Large intestine (tissue), 12 donors: ENCODE measurements at places on chromosomes 4 and X. TPM values are rescaled to one million over a fixed set of nuclear protein-coding genes. Genes with fewer than 3 reads are reported as not detected.
A peak's percentile ranks its signal among the peaks of the same experiment; 100 is the strongest.

DNA sequence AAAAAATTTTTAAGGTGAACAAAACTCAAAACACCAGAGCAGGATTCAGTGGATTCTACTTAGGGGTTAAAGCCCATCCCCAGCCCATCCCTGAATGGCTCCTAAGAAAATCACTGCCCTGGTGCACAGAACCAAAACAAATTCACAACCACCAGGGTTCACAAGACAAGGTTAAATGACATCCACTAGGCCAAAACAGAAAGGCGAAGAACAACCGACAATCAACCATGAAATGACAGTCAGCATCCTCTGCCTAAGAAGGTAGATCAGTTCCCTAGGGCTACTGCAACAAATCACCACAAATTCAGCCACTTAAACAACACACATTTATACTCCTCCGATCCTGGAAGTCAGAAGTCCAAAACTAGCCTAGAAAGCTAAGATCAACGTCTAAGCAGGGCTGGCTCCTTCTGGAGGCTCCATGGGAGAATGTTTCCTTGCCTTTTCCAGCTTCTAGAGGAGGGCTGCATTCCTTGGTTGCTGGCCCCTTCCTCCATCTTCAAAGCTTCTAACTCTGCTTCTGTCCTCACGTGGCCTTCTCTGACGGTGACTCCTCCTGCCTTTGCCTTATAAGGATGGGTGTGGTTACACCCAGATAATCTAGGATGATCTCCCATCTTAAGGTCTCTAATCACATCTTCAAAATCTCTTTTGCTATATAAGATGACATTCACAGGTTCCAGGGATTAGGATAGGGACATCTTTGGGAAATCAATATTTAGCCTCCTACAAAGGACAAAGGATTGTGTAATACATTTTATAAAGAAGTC lies 1.8 kb downstream of the CCNQ start:
- H3K27ac ChIP-seq = no peak overlapping the region
- H3K4me1 ChIP-seq = peaks cover 10% of the 10 kb centered on the region
- peaks cover 10% of the 10 kb centered on the region for H3K36me3 ChIP-seq
- H3K27me3 ChIP-seq = no peaks in the 10 kb centered on the region
- no peak for DNase-seq
- no peak overlapping the region for H3K4me3 ChIP-seq

DNA sequence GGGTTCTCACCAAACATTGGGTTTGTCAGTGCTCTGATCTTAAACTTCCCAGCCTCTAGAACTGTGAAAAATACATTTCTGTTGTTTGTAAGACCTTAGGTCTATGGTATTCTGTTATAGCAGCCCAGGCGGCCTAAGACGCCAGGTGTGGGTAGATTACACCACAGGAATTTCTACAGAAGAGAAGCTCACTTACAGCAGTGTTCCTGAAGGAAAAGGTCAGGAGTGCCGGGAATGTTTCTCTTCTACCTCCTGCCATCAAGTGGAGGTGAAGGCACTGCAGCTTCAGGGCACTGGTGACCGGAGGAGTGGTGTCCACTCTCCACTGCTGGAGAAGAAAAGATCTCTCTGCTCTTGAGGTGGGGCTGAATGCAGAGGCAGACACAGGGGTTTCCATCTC lies 45.7 kb downstream of the FHDC1 start:
- no peaks in the 10 kb centered on the region for H3K27me3 ChIP-seq
- H3K27ac ChIP-seq = no peak overlapping the region
- peaks cover 12% of the 10 kb centered on the region for H3K36me3 ChIP-seq

DNA sequence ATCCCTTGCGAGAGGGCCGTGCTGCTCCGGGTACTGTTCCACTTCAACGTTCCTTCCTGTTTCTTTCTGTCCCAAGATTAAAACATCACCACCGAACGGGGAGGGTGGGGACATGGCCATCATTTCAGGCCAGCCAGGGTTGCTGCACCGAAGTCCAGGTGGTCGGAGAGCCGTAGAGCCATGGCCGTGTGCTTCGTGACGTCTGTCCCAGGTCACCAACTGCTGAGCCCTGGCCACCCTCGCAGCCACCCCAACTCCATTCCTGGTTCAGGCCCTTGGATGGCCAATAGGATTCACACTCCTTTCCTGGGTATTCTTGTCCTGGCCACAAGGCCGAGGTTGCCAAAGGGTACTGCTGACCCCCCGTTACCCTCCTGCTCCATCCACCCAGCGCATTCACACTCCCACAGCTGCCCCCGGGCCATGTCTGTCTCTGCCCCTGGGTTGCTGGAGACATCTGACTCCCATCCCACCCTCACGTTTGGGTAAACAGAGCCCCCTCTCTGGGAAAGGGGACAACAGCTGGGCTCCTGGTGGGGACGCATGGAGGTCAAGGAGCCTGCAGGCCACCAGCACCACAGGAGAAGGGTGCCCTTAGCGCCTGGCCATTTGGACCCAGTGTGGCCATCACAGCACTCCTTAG lies 103.2 kb downstream of the HMX1 start:
- no peak overlapping the region for H3K4me3 ChIP-seq
- no peaks in the 10 kb centered on the region for H3K36me3 ChIP-seq
- no peaks in the 10 kb centered on the region for H3K27me3 ChIP-seq
- DNase-seq = no peak
- H3K4me1 ChIP-seq = no peaks in the 10 kb centered on the region
- no peak overlapping the region for H3K27ac ChIP-seq

Gene RASGEF1B
- polyA plus RNA-seq = 30.6 TPM

GRCh38 chrX:100477467-100477866 lies 67.4 kb upstream of the PCDH19 start:
- H3K27ac ChIP-seq = no peak overlapping the region
- H3K36me3 ChIP-seq = no peaks in the 10 kb centered on the region
- H3K27me3 ChIP-seq = no peaks in the 10 kb centered on the region
- H3K4me1 ChIP-seq = no peaks in the 10 kb centered on the region
- H3K4me3 ChIP-seq = no peak overlapping the region

DNA sequence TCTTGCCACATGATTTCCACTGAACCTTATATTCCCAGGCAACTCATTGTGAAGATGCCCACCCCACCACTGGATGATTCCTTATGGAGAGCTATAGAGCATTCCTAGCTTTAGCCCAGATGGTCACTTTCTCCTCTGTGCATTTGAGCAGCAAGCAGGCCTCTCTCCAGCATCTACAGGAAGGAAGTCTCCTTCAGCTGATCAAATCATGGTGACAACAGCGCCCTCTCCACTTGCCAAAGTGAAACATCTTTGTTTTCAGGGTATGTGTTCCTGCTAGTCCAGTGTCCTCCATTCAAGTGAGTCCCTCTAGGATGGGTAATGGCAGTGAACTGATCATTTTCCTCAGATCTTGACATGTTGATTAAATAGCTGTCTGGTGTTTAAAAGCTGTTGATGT lies 10.9 kb upstream of the SYTL5 start:
- no peaks in the 10 kb centered on the region for H3K27me3 ChIP-seq
- H3K4me1 ChIP-seq = no peaks in the 10 kb centered on the region
- H3K27ac ChIP-seq = no peak overlapping the region
- no peak overlapping the region for H3K4me3 ChIP-seq
- H3K36me3 ChIP-seq = no peaks in the 10 kb centered on the region

DNA sequence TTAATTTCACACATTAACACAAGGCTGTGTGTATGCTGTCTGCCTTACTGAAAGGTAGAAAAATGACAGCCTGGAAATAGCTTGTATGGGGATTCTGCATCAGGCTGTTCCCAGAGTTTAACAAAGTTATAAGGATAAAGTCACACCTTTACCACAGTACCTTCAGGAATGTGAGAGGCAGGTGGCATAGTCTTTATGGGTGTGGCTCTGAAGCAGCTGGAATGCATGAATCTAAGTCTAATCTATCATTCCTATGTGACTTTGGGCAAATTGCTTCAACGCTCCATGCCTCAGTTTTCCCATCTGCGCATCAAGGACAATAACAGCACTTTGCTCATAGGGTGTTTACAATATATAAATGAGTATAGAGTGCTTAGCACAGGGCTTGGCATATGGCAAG lies 84.2 kb upstream of the EGFL6 start:
- H3K4me3 ChIP-seq = no peak overlapping the region
- H3K4me1 ChIP-seq = peaks cover 8% of the 10 kb centered on the region
- H3K27ac ChIP-seq = no peak overlapping the region
- H3K36me3 ChIP-seq = no peaks in the 10 kb centered on the region
- peak; percentile 26 for DNase-seq
- no peaks in the 10 kb centered on the region for H3K27me3 ChIP-seq

Gene SHROOM2
- 7.0 TPM for polyA plus RNA-seq

DNA sequence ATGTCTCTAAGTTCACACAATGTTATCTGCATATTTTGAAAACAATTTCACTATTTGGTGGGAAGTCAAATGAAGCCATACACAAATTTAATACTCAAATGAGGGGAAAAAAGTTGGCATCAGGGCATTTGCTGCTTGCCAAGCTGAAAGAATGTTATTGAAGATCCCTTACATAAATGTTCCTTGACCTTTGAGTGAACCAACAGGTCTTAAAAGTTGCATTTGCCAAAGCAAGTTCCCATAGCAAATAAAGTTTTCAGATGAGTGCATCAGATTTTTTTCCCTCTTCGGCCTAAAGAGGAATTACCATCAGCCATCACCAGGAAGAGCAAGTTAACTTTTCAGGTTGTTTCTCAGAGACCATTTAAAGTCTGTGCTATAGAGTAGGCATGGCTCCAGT lies 115.9 kb downstream of the COX18 start:
- H3K27ac ChIP-seq = no peak overlapping the region
- H3K4me3 ChIP-seq = no peak overlapping the region
- no peaks in the 10 kb centered on the region for H3K27me3 ChIP-seq
- no peaks in the 10 kb centered on the region for H3K36me3 ChIP-seq

DNA sequence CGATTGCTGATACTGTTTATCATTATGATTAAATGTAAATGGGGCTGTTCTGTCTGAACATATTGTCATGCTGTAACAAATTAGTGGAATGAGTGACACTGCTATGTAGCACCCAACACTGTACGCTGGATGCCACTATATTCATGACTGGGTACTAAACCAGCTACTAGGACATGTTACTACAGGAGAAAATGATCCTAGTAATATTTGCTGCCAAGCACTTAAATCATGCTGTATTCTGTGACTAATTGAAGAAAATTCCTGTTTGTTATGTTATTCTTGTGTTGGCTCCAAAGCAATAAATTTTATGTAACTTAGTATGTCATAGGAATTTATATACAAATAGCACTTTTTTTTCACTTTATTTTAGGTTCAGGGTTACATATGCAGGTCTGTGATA lies 804.2 kb downstream of the CENPC start:
- no peaks in the 10 kb centered on the region for H3K36me3 ChIP-seq
- no peak overlapping the region for H3K27ac ChIP-seq
- no peak for DNase-seq

GRCh38 chr4:602559-602942 lies 22.8 kb upstream of the PDE6B start:
- peaks cover 6% of the 10 kb centered on the region for H3K27me3 ChIP-seq
- H3K36me3 ChIP-seq = no peaks in the 10 kb centered on the region
- H3K4me1 ChIP-seq = no peaks in the 10 kb centered on the region

DNA sequence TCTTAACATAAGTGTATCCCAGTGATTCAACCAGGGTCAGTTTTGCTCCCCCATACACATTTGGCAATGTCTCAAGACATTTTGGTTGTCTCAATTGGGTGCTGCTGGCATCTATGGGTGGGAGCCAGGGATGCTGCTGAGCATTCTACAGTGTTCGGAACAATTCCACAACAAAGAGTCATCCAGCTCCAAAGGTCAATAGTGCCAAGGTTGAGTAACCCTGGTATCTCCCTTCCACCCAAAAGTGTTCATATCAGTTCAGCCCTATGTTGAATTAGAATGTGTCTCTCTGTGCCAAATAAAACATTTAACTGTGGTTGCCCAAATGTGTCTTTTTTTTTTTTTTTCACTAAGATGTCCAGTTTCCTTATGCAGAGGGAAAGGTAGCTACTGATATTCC lies 129.4 kb upstream of the RAI2 start:
- H3K4me1 ChIP-seq = no peaks in the 10 kb centered on the region
- H3K27ac ChIP-seq = no peak overlapping the region
- DNase-seq = no peak
- no peaks in the 10 kb centered on the region for H3K36me3 ChIP-seq
- H3K27me3 ChIP-seq = no peaks in the 10 kb centered on the region
- no peak overlapping the region for H3K4me3 ChIP-seq

Gene ZMAT1
- 18.4 TPM for polyA plus RNA-seq

- no peaks in the 10 kb centered on the region for H3K36me3 ChIP-seq
- H3K4me1 ChIP-seq = no peaks in the 10 kb centered on the region
- H3K27ac ChIP-seq = no peak overlapping the region
- no peak overlapping the region for H3K4me3 ChIP-seq
- DNase-seq = no peak
- H3K27me3 ChIP-seq = no peaks in the 10 kb centered on the region
These were observed 32.2 kb downstream of the ATG4A start for GRCh38 chrX:108123591-108124366.
